ENCODE measurements at places on chromosomes 5 and 9.

- no peak for DNase-seq
Observed at GRCh38 chr5:56482363-56482762, 249.2 kb upstream of the ANKRD55 start.

GRCh38 chr9:5842929-5843793 is 10.2 kb upstream of the ERMP1 start:
- DNase-seq: no peak

GRCh38 chr5:113195771-113196170 is 219.2 kb downstream of the DCP2 start:
- DNase-seq: no peak

GRCh38 chr5:14421851-14422250 is 159.7 kb upstream of the OTULINL start:
- DNase-seq: no peak
